Activated CD4-positive, alpha-beta T cell treated with anti-CD3 and anti-CD28 coated beads, Interleukin-10, Interleukin-2, amounts not matched to agents 100 ng/mL and 50 ng/mL, durations not matched to agents 16 hours and 8 hours (primary cell): ENCODE measurements at places on chromosomes 1 and 21.
A peak's percentile ranks its signal among the peaks of the same experiment; 100 is the strongest.

GRCh38 chr1:93690921-93691789 lies 9.5 kb upstream of the BCAR3 start:
- DNase-seq, result no peak

GRCh38 chr1:29415156-29415830 lies 179.0 kb downstream of the PTPRU start:
- peak; percentile 14 for DNase-seq

GRCh38 chr21:10425856-10426255 lies 95.5 kb upstream of the TPTE start:
- no peak for DNase-seq

DNA sequence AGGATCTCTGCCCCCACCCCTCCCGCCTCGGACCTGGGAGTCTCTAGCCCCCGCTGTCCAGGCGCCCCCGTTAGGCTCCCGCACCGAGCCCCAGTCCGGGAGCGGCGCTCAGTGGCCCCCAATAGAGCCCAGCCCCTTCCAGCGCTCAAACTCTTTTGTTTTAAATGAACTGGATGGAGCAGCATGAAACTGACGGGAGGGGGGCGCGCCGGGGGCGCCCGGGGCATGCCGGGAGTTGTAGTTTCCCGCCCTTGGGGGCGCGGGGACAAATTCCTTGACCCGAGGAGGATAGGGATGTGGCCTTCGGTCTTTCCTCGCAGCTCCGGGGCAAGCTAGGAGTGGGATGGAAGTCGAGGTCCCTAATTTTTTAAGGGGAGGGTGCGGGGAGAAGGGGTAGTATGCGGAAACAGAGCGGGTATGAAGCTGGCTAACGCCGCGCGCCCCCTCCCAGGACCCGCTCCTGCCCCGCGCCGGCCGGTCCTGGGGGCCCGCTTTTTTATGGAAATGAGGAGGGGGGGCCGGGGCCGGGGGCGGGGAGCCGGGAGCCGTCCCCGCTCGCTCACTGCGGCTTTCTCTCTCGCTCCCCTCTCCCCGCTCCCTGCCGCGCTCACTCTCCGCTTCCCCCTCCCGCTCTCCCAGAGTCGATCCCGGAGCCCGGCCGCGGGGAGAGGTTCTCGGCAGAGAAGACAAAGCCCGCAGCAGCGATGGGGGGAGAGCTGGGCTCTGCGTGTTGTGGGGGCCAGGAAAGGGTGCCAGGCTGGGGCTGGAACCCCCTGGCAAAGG lies at the start of gene MEX3A:
Gene MEX3A, minus strand, starts transcription at position 157 of the 783 bp plus-strand sequence. CDS start 467 bp downstream, outside the sequence.
- DNase-seq, result peak; percentile 62

- DNase-seq, result peak; percentile 10
Observed at GRCh38 chr1:231625975-231626534, 535 bp upstream of the DISC1 start.

DNA sequence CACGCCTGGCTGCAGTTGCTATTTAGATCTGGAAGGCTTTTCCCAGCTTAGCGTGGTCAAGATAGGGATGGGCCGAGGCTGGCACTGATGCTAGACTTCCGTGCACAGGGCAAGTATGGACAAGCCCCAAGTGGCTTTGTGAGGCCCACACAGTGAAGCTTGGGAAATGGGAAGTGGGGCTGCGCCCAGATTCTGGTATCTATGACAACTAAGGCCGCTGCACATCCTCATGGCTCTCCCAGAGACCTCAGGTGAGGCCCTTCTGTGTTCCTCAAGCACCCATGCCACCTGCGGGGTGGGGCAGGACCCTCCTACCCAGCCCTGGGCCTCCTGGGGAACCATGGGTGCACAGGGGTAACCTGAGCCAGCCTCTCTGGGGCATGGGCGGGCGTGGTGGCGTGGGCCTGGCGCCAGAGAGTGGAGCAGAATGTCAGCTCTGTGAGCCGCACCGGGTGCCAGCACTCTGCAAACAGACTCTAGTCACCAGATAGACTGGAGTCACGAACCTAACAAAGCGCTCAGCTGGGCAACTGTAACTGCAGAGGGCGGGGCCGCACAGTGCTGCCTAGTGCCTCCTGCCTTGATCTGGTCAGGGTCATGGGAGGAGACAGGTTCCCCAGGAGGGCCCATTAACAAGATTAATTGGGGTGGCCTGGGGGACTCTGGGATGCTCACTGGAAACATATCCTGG lies 46.4 kb downstream of the ELF3 start:
- DNase-seq, result no peak

GRCh38 chr1:89603651-89604413 lies 29.1 kb upstream of the LRRC8C start:
- peak; percentile 59 for DNase-seq

GRCh38 chr21:32338209-32338921 lies 39.7 kb downstream of the MRAP start:
- DNase-seq, result no peak

- peak; percentile 57 for DNase-seq
Observed at GRCh38 chr1:76901158-76901767, 34.0 kb downstream of the ST6GALNAC5 start.

GRCh38 chr1:11495579-11495978 lies 16.6 kb downstream of the DISP3 start:
- no peak for DNase-seq

- no peak for DNase-seq
Observed at GRCh38 chr1:184287001-184287400, 99.8 kb upstream of the C1orf21 start.

DNA sequence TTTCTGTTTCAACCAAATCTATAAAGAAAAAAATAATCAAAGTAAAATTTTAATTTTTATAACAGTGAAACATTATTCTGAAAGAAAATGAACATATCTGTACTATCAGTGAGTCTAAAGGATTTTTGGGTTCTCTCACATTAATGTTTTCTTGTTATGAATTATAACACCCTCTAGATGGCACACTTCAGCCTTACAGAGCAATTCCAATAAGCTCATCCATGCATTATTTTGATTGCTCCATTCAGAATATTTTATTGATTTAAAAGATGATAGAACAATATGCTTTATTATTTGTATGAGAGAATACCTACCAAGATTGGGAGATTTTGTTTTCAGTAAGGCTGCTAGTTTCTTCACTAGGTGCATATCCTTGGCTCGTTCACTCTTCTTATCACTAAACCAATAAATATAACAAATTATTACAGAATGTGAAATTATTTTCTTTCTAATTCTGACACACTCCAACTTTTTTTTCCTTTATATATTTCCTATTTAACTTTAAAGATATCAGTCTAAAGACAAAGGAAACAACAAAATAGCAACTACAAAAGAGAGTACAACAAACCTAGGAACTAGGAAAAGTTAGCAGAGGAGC lies 82.4 kb downstream of the RAB3GAP2 start:
- peak; percentile 19 for DNase-seq

- DNase-seq, result peak; percentile 83
Observed at GRCh38 chr1:150281758-150282557, at the start of gene CIART. Gene CIART, plus strand, starts transcription at chr1:150282554. Its CDS starts 714 bp downstream, at chr1:150283268.

DNA sequence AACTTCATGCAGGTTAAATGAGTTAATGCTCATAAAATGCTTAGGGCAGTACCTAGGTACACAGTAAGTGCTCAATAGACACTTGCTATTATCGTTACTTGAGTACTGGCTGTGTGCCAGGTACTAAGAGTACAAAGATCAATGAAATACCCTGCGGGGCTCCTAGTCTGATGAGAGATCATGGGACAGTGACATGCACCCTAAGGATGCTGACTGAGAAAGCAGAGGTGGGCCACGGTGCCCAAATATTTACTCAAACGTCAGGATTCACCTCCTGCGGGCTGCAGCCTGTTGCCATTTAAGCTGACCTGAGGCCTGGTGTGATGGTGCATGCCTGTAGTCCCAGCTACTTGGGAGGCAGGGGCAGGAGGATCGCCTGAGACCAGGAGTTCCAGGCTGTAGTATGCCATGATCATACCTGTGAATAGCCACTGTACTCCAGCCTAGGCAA lies 19.8 kb upstream of the LUZP1 start:
- no peak for DNase-seq

- no peak for DNase-seq
Observed at GRCh38 chr21:42471206-42471605, 24.8 kb downstream of the RSPH1 start.

DNA sequence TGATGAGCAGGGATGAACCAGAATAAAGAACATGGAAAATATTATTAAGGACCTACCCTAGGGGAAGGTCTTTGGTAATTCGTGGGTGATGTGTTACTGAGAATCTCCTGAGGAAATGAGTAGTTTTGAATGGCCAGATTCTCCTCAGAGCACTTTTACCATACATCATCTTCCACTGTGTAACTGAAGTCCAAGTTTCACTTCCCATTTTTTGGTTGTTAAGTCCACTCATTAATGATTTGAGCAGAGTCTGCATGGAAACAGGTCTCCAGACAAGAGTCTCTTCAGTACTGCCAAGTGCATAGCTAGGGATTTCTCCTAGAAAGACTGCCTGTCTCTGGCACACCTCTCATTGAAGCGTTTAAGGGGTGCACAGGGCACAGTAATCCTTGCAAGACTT lies 48.7 kb upstream of the PCP4 start:
- DNase-seq, result no peak

DNA sequence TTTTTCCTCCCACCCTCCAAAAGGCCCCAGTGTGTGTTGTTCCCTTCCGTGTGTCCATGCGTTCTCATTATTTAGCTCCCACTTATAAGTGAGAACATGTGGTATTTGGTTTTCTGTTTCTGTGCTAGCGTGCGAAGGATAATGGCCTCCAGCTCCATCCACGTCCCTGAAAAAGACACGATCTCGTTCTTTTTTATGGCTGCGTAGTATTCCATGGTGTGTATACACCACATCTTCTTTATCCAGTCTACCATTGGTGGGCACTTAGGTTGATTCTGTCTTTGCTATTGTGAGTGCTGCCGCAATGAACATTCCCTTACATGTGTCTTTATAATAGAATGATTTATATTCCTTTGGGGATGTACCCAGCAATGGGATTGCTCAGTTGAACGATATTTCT lies 177.8 kb downstream of the ETS2 start:
- no peak for DNase-seq

GRCh38 chr1:168243198-168243597 lies 17.4 kb downstream of the SFT2D2 start:
- no peak for DNase-seq

DNA sequence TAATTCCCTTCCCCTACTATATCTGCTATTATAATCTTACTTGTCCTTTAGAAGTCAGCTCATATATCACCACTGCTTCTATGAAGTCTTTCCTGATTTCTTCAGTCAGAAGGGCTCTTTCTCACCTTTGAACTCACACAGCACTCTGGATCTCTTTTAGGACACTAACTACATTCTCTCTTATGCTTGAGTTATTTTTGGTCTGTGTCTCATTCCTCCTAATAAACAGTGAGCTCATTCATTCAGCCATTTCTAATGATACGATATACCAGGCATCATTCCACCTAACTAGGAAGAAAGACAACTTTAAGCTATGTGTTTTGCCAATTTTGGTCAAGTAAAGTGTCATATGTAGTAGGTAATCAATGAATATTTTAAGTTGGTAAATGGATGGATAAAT lies 1.2 kb upstream of the STYXL2 start:
- DNase-seq, result no peak

DNA sequence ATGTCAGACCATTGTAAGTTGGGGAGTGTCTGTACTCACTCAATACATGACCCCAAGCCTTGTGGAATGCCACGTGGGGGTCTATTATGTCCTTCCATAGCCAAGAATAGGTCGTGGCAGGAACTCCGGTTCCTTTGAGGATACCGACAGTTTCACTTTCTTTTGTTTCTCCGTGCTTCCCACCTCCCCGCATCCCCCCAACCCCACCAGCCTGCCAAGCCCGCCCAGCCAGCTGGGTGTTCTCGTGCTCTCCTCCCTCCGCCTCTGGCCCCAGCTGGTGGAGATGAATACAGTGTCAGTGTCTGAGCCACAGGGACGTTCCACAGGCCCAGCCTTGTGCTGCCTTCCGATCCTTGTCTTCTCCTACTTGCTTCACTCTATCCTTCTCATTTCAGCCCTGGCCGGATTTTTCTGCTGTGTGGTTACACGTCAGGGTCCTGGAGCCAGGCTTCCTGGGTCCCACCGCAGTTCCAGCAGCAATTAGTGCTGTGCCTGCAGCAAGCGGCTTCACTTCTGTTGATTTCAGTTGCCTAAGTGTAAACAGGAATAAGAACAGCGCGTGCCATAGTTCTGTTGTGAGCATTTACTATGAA lies 4.1 kb upstream of the AGTRAP start:
- peak; percentile 23 for DNase-seq

- DNase-seq, result peak; percentile 51
Observed at GRCh38 chr1:37795340-37796125, 1.9 kb downstream of the MANEAL start.

DNA sequence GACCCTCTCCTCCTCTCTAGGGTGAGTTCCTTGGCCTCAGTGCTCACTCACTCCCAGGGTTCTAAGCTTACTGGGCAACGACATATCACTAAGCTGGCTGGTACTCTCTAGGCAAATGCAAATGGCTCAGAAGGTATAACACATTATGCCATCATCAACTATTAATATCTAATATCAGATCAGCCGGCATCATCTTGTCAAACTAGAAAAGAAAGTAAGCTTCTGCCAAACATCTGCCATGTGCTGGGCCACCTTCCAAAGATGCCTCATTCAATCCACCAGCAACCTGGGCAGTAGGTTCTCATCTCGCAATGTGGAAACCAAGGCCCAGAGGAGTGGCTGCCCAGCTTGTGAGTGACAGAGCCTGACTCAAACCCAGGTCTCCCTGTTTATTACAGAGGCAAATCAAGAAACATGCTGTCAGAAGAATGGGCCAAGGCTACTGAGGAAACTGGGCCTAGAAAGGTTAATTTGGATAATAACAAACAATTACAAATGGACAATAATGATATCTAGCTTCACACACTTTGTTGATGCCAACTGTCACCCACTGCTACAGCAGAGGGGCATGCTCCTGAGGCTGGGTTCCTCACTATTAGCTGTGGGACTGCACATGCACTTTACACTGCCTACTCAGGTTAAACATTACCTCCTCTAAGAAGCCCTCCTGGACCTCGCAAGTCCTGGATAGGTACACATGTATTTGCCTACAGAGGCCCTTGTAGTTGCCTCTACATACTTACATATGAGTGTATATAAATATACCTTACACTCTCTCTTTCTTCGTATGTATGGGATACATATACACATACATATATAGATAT lies 183.3 kb upstream of the JUN start:
- no peak for DNase-seq

- DNase-seq, result peak; percentile 88
Observed at GRCh38 chr1:223189903-223190724, 47.1 kb upstream of the TLR5 start.

- DNase-seq, result no peak
Observed at GRCh38 chr1:19469004-19469403, 16.3 kb downstream of the CAPZB start.
